ENCODE measurements at places on chromosomes 3 and 15.

- no peak for DNase-seq
These were observed 62.1 kb downstream of the ETV5 start for GRCh38 chr3:186046838-186047237.

- no peak for DNase-seq
These were observed 172.8 kb upstream of the PLSCR5 start for GRCh38 chr3:146777941-146778340.

DNA sequence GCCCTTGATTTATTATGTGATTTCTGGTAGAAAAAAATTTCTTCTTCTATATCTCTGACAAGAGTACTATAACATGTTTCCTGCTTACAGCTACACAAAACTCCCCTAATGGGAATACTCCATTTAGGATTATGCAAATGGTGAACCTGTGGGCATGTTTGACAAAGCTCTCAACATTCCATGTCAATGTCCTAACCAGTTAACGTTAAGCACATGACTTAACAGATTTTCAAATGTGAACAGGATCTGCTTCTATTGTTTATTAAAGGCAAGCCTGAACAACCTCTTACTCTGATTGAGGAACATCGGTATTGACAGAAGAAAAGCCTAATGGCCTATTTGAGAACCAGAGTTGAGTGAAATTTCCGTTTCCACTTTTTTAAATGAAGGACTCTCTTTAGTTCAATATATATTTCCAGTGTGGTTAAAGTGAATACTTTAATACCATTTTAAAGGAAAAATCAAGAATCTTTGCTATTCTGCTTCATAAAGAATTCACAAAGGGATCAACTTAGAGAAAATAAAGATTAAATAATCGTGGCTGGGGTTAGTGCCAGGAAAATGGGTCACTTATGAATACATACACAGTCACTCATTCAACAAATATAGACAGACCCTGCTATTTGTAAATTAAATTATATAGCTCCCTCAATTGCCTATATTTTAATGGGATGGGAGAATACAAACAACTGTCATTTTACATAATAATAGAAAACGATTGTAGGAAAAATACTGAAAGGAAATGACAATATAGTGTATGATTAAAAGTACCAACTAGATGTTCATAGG lies 300.3 kb upstream of the CBLB start:
- DNase-seq: no peak

- DNase-seq: no peak
These were observed 3.3 kb downstream of the VPS8 start for GRCh38 chr3:184815046-184815930.

DNA sequence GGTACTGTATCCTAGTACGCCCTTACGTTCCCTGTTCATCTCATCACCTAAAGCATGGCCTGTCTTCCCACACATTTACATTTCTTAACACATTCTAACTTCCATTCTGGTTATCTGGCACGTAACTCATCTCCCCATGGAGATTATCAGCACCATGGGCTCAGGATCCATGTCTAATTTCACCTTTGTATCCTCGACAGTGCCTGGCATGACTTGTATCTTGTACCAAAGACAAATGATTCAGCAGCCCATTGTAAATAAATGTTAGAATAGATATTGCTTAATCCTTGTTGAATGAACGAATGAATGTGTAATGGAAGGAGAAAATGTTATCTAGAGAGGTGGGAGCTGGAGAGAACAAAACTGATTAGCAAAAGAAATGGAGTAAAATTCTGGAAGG lies 69.7 kb upstream of the TPM1 start:
- no peak for DNase-seq

DNA sequence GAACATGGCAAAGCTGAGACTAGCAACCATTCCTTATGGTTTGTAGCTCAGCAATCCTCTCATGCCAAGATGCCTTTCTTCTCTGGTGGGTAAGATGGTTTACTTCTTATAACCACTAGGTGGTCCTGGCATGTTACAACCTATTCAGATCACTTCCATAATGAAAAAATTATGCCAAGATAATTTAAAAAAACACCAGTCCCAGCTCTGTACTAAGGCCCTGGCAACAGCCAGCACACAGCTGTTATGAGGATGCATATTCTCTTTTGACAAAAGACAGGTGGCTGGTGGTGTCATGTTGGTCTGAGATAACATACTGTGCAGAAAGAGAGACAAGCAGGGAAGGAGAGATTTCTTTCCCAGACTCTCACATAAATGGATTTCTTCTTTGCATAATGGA lies 65.7 kb upstream of the FRMD4B start:
- DNase-seq: no peak

DNA sequence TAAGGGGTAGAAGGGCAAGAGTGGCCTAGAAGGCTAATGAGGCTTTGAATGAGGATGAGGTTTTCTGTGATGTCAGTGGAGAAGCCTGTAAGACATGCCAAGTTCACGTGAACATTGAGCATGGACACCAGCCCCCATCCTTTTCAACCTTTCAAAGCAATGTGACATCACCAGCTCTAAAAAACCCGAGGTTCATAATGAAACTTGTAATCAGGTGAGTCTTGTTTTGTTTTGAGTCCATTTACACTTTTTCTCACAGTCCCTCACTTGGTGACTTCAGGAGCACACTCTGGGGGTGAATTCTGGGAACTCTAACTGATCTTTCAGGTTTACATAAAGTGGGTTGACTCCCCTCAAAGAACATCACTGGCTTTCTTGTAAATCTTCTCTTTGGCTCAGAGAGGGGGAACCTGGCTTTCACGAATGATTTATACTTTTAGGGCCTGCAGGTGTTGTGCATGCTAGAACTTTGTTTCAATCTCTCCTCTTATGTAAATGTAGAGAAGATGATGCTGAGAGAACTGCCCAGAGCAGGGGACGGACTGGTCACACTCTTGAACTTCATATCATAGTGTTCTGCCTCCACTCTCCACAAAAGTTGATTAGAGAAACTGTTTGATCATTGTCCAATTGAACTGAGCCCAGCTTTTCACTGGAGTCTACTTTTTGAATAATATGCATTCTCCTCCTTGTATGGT lies 224.7 kb upstream of the SATB1 start:
- no peak for DNase-seq

DNA sequence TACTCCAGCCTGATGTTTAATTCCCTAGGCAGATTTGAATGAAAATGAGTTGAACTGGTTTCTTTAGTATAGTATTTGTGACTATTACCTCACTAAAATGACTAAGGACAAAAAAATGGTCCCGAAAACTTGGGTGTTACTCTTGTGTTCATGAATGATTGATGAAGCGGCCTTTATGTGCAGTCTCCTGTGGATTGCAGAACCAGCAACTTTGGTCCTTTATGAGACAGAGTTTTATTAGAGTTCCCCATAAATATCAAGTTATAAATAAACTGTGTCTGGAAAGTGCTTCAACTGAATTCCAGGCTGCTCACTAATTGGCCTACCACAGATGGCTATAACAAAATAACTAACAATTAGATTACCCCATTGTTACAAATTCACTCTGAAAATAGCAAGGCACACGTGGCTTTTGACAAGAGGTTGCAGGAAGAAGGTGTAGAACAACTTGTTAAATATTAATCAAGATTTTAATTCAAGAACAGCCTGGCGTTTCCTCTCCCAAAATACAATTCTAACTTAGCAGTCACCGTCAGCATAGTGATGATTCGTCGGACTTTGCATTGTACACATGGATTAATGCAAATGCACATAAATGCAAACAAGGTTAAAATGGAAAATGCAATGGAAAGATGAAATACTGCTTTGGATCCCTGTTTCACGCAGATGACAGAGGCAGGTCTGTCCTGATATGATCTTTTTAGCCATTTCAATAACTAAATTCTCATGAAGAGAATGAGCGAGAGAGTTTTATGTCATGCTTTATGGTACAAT lies 567.3 kb upstream of the ZNF717 start:
- DNase-seq: no peak

- no peak for DNase-seq
These were observed 113.1 kb downstream of the POLR2M start for GRCh38 chr15:57819646-57820045.

DNA sequence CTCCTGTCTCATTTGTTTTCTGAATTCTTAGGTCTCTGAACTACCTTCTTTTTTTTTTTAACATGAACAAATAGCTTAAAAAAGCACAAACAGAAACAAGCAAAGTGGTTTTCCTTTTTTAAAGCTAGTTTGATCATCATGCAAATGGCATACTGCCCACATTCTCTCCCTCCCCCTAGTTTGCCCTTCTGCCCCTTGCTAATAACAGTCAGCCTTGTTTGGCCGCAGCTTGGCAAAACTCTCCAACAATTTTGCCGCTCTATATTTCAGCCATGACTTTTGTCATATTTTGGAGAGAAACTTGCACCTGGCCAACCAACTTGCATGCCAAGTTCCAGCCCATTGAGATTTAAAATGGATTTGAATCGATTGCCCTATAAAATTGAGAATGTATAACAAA lies 666.0 kb upstream of the NR2F2 start:
- DNase-seq: no peak

DNA sequence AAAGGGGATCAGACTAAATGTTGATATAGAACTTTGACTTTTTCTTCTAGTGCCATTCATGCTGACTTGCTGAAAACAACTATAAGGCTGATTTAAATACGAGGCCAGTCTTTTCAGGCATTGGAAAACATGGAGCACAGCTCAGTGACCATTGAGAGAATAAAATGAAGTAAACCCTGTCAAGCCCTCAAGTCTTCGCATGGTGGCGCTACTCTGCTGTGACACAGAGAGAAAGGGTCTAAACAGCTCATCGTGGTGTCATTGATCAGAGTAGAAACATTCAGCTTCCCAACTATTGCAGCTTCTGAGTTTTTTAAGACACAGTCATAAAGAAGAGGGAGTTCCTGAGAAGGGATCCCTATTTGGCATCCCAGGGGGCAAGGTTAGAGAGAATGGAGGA lies 716.2 kb downstream of the DIPK2A start:
- no peak for DNase-seq

- DNase-seq: no peak
These were observed 318.0 kb upstream of the LMCD1 start for GRCh38 chr3:8183627-8184026.

- DNase-seq: no peak
These were observed 26.3 kb downstream of the CHST2 start for GRCh38 chr3:143145906-143146305.
